Skeletal muscle cell (primary cell): ENCODE measurements at places on chromosomes 16 and 17.
A peak's percentile ranks its signal among the peaks of the same experiment; 100 is the strongest.

- DNase-seq, result no peak
Observed at GRCh38 chr16:89297910-89298545, 80.5 kb downstream of the ZNF778 start.

- no peak for DNase-seq
Observed at GRCh38 chr17:39908789-39909352, 9.6 kb downstream of the GSDMB start.

GRCh38 chr17:79542718-79543117 lies 68.1 kb downstream of the RBFOX3 start:
- DNase-seq, result no peak

DNA sequence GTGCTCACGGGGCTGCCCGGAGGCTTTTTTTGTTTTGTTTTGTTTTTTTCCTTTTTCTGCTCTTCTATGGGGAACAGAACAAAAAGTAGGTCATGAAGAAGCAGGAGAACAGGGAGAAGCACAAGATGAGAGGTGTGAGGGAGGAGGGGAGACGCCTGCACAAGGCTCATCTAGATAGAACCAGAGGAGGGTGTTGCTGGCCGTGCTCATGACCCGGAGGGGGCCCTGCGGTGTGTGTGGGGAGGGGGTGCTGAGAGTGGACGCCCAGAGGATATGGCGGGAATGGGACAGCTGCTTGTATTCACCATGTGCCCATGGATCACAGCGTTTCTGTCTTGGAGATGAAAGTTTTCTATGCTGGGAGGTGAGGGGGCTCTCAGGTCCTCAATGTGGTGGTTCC lies 183.7 kb downstream of the FOXL1 start:
- DNase-seq, result no peak

DNA sequence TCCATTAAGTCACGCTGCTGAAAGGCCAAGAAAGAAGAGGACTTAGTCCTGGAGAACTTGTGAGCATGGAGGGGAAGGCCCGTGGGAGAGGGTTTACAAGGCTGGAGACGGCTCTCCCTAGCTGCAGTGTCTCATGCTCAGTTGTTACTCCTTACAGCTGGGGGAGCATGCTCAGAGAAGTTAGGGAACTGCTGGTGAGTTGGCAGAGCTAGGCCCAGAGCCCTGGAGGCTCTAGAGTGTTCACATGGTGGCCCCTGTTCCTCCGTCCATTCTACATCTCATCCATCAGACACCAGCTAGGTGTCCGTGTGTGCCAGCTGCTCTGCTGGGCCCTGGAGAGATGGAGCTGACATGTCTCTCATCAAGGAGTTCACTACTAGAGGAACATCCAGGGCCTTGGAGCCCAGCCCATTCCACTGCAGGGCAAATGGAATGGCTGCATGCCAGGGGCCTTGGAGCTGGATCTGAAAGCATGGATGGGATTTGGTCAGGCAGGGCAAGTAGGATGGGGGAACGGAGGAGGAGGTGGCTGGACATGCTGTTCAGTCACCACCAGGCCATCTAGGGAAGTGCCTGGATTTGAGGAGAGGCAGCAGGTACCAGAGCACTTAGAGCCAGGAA lies 6.3 kb downstream of the XYLT2 start:
- DNase-seq, result no peak

DNA sequence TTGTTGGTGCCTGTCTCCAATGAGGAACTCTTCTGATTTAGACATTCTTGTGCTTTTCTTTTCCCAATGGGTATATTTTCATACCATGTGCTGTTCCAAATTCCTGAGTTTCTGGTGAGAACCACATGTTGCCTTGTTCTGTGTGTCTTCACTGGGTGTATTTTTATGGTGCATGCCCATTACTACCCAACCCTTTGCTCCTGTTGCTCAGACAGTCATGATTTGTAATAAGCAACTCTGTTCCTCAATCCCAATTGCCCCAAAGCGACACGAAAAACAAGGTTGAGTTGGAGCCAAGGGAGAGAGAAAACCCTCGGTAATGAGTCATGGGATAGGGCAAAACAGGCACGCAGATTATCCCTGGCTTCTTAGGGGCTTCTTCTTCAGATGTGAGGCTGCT lies 101.8 kb downstream of the ABCA8 start:
- DNase-seq, result no peak

- no peak for DNase-seq
Observed at GRCh38 chr17:60109161-60109560, 30.4 kb upstream of the HEATR6 start.

- no peak for DNase-seq
Observed at GRCh38 chr16:9081843-9082242, 9.6 kb upstream of the HAPSTR1 start.

DNA sequence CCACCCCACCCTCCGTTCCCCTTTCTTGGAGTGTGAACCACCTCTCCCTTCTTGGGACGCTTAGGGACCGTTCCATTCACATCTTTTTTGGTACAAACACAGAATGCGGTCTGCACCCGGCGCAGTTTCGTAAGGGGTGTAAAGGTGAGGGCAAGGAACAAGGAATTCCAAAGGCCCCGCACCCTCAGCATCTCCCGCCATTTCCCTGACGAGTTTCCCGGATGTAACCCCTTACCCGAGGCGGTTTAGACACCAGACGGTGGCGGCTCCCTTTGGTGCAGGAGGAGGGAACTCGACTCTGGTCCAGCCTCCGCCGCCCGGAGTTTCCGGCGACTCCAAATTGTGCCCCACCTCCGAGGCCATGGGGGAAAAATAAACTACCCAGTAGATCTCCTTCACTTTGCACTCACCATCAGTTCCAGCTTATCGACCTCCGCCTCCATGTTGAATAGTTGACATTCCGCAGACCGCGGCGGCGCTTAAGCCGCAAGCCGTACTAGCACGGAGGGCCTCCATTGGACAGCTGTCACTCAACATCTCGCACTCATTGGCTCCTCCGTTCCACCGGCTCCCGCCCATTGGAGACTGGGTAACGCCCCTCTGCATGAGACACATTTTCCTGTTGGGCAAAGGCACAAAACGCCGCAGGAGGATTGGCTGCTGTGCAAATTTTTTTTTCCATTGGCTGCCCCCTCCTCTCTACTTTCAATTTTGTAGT lies at the start of gene SKA2:
TSS of gene SKA2 (minus strand) at position 466 of the 718 bp plus-strand sequence. CDS start at position 443, 23 bp downstream.
- DNase-seq, result no peak

DNA sequence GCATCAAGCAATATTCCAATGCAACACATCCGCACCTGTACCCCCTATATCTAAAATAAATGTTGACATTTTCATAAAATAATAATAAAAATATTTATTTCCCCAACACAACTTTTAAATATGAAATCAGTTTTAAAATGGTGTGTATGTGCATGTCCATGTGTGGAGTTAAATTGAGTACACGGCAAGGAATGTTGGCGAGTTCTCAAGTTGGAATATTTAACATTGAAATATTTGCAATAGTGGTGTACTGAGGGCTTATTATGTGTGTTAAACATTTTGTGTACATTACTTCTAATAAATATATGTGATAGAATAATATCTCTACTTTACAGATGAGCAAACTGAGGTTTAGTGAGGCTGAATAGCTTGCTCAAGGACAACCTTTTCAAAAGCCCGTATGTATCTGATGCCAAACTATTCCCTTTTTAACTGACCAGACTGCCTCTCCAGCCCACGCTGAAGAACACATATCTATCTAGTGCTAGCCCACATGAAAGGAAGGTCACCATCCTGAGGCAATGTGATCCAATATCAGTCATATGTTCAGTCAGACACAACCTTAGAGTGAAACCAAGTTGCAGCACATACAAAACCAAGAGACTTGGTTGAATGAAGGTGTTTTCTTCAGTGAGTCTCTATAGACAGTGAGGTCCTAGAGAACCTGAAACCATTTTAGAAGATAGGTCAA lies 192.2 kb upstream of the CDH11 start:
- no peak for DNase-seq

- DNase-seq, result no peak
Observed at GRCh38 chr16:72442385-72443158, 270.6 kb upstream of the PMFBP1 start.

GRCh38 chr17:64354396-64354795 lies 36.3 kb downstream of the PECAM1 start:
- DNase-seq, result no peak

DNA sequence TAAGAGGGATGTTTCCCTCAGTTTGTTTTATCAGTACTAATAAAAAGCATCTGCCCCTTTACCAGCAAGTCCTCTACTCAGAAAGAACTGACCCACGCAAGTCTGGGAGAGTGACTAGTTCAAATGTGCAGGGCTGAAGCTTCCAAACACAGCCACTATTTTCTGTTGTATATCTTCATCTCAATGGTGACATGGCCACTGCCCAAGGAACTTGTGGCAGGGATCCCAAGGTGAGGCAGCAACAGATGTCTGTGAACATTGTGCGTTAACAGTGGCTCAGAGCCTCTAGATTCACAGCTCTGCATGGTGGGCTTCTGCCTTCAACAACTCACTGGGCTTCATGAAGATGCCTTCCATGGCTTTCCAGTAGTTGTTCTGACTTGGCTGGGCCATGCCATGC lies 3.7 kb upstream of the BLTP2 start:
- DNase-seq, result no peak

- DNase-seq, result no peak
Observed at GRCh38 chr17:44121997-44122815, 1.2 kb downstream of the HDAC5 start.

- DNase-seq, result no peak
Observed at GRCh38 chr16:25176136-25176535, 40.6 kb upstream of the AQP8 start.

GRCh38 chr17:39144416-39144840 lies 7.0 kb downstream of the PLXDC1 start:
- DNase-seq, result peak; percentile 69

GRCh38 chr17:6105649-6106007 lies 35.4 kb downstream of the WSCD1 start:
- no peak for DNase-seq

GRCh38 chr16:47284999-47285398 lies 141.3 kb upstream of the NETO2 start:
- DNase-seq, result no peak

GRCh38 chr17:39736319-39737165 lies 1.2 kb upstream of the GRB7 start:
- DNase-seq, result no peak

DNA sequence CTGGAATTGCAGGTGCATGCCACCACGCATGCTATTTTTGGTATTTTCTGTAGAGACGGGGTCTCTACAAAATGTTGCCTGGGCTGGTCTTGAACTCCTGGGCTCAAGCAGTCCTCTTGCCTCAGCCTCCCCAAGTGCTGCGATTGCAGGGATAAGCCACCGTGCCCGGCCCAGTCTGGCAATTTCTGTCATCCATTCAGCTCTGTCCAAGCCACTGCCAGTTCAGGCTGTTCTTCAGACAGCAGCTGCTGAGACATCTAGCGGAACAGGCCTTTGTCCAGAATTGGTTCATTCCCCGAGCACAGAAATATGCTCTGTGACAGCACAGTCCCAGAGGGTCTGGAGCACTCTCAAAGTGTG lies 5.4 kb downstream of the SLC47A1 start:
- DNase-seq, result no peak

- DNase-seq, result no peak
Observed at GRCh38 chr17:12599186-12599920, 66.3 kb upstream of the MYOCD start.

GRCh38 chr17:34382621-34383124 lies 19.6 kb upstream of the CCL1 start:
- no peak for DNase-seq

- no peak for DNase-seq
Observed at GRCh38 chr16:50386774-50387173, 18.0 kb upstream of the BRD7 start.

DNA sequence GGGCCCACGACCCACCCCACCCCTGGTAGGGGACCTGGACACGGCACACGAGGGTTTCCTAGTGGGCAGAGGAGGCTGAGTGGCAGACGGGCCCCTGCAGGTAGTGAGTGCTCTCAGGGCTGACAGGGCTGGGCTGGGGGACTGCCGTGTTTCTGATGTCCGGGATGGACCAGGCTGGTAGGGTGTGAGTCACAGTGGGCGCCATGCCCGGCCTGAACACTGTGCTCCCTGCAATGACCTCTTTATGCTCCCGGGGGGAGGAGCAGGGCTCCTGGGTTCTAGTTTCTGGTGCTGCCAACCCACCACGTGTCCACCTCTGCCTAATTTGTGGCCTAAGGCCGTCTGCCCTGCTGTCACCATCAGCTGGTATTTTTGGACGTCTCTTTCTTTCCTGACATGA lies 26.3 kb downstream of the ARHGAP23 start:
- no peak for DNase-seq

GRCh38 chr17:54626146-54626703 lies 274.4 kb upstream of the TOM1L1 start:
- DNase-seq, result no peak

DNA sequence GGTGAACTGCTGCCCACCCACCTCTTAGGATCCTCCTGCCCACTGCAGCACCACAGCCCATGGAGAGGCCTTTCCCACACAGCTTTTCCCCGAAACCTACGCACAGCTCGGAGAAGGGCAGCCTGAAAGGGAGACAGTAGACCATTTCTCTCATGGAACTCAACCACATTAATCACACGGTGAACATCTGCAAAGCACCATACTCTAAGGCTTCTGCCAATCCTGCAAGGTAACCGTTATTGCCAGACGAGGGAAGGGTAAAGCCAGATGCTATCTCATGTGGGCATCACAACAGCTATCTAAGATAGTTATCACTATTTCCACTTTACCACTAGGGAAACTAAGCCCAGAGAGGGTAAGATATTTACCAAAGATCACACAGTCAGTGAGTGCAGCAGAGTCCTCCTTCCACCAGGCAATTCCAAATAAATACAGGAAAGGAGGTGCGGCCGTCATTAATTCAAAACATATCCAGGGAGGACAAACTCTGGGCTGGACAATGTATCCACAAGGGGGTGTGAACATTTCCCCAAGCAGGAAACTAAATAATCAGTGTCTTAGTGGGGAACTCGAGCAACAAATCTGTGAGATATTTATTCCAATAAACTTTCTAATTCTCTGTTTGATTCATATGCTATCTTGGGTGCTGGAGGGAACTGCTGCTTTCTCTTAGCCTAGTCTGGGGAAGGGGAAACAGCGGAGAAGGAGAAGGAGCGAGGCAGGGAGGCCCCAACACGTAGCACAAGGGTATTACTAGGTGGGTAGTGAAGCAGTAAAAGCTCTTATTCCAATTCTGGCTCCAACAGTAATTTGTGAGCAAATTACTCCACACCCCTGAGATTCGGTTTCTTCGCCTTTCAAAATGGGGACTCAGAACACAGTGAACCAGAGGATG lies 723 bp downstream of the TMEM186 start:
- no peak for DNase-seq

GRCh38 chr17:79968116-79968515 lies 67.6 kb downstream of the TBC1D16 start:
- DNase-seq, result no peak
